ENCODE measurements at places on chromosomes 4 and X.
A peak's percentile ranks its signal among the peaks of the same experiment; 100 is the strongest.

DNA sequence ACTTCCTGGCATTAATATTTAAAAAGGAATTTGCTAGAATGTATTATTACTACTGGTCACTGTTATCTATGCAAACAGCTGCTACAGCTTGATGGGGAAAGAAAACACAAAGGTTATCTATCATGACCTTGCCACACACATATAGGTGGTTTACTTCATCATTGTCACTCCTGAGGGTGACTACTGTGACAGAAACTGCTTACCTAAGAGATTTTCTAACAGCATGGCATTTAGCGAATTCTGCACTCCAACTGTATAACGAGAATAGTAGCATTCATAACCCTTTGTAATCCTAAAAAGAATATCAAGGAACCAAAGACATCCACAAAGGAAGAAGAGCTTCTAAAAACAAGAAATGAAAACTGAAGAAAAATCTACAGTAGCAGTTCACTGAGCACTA lies 74.6 kb upstream of the SPOCK3 start:
- DNase-seq: no peak

DNA sequence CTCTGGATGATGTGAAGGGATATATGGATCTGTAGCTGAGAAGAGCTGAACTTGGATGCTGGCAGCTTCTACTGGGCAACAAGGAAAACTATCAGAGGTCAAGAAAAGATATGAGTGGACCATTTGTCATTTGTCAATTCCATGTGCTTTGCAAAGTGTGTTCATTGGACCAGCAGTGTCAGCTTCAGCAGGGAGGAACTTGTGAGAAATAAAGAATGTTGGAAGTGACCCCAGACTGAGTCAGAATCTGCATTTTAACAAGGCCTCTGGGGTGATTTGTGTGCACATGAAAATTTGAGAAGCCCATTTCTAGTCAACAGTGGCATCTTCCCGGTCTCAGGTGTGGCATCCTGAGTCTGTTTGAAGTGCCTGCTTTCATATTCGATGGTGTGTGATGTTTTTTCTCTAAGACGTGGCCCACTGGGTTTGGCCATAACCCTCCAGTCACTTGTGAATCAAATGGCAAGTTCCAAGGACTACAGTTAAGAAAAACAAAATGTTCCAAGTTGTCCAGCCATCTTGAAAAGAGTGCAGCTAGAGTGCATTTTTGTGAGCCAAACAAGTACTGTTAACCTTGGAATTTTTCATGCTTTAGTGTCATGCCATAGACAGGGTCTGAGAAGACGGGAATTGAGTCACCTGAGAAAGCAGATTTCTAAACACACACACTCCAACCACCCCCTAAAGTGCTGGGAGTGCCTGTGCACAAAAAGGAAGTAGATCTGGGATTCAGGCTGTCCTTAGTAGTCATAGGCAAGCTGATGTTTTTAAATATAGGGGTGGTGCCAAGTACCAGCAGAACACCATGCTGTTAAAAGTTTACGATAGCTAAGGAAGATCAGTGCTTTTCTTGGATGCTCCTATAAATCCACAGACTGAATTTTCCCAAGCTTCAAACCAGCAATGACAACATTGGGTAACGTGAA lies 26.4 kb downstream of the GPM6B start:
- DNase-seq: no peak

- DNase-seq: no peak
These were observed 961 bp upstream of the NOCT start for GRCh38 chr4:139014371-139015268.

GRCh38 chr4:26942871-26943270 lies 82.2 kb downstream of the STIM2 start:
- DNase-seq: no peak

- DNase-seq: no peak
These were observed 624.2 kb downstream of the PCDH18 start for GRCh38 chr4:136908122-136908521.

DNA sequence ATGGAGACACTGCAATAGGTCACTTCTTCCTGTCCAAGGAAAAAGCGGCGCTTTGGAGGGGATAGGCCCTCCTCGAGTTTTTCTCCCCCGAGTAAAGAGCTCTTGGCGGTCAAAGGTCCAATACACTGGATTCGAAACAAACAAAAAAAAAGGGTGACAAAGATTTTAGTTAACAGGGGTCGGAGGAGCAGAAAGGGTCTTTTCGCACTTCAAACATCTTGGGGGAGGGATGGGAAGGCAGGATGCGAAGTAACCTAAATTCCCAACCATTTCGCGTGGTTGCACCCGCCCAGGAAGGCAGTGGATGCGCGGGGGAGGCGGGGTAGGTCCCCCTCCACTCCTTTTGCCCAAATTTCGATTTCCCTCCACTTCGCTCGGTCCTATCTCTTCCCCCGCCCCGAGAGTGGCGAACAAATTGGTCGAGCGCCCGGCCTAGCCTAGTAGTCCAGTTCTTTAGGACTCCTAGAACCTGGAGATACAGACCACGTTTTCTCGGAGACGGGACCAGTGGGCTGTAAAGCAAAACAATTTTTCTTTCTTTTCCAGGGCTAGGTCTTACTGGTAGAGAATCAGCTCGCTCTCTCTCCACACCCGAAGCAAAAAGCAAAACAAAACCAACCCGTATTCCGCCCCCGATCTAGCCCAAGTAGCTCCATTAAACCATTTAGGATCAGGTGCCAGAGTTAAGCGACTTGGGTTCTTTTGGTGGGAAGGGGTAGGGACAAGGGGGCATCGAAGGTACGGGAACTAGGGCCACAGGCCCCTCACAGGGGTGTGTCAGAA lies 2.0 kb upstream of the STAG2 start:
- peak; percentile 39 for DNase-seq

GRCh38 chr4:188138227-188138626 lies 1.0 kb upstream of the TRIML1 start:
- DNase-seq: no peak
